Activated CD8-positive, alpha-beta T cell treated with anti-CD3 and anti-CD28 coated beads for 36 hours (primary cell): ENCODE measurements at places on chromosomes 3 and 15.

DNA sequence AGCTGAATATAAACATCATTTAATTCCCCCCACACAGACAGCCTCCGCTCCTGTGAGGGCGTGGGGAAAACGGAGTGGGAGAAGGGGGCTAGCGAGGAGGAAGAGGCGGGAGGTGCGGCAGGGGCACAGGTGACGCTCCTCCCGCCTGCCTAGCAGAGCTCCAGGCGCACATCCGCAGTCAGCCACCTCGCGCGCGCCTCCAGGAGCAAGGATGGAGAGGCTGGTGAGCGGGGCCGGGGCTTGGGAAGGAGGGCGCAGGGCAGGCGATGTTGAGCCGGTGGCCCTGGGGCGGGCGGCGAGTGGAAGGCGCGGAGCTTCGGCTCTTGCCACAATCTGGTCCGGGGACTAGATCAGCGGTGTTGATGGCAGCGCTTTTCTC, at the start of gene CD200:
TSS of gene CD200 (plus strand) at position 155 of the 379 bp plus-strand sequence. CDS start at position 212, 57 bp downstream.
- peak within 1 kb of the TSS; percentile 90 for H3K4me3 ChIP-seq
- H3K27me3 ChIP-seq: no peaks in the 10 kb centered on the region
- H3K27ac ChIP-seq: peak within 1 kb of the TSS; percentile 93
- H3K36me3 ChIP-seq: peaks cover 23% of the 10 kb centered on the region

GRCh38 chr3:159187706-159188105, 385.9 kb downstream of the MFSD1 start:
- no peak for DNase-seq
- H3K27me3 ChIP-seq: no peaks in the 10 kb centered on the region
- H3K36me3 ChIP-seq: no peaks in the 10 kb centered on the region

DNA sequence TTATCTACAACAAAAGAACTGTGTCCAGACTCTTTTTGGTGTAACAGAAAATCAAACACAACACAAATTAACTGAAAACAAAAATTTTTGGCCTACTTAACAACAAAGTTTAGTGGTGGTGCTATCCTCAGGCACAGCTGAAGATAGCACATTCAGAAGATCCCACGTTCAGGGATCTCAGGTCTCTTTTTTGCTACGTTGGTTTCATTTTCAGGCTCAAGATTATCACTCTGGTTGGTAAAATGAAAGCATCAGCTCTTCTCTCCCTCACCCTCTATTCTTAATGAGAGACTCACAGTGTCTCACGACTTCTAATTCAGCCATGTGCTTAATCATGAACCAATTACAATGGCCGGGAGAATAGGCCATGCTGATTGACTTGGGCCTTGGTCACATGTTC, 146.9 kb upstream of the PTPRG start:
- no peak overlapping the region for H3K27ac ChIP-seq
- no peaks in the 10 kb centered on the region for H3K4me1 ChIP-seq
- no peak overlapping the region for H3K4me3 ChIP-seq
- no peak for DNase-seq
- H3K36me3 ChIP-seq: no peaks in the 10 kb centered on the region
- peaks cover 4% of the 10 kb centered on the region for H3K27me3 ChIP-seq

GRCh38 chr3:168002786-168003368, 92.8 kb downstream of the GOLIM4 start:
- H3K4me3 ChIP-seq: no peak overlapping the region
- no peaks in the 10 kb centered on the region for H3K4me1 ChIP-seq
- no peaks in the 10 kb centered on the region for H3K27me3 ChIP-seq
- no peaks in the 10 kb centered on the region for H3K36me3 ChIP-seq

DNA sequence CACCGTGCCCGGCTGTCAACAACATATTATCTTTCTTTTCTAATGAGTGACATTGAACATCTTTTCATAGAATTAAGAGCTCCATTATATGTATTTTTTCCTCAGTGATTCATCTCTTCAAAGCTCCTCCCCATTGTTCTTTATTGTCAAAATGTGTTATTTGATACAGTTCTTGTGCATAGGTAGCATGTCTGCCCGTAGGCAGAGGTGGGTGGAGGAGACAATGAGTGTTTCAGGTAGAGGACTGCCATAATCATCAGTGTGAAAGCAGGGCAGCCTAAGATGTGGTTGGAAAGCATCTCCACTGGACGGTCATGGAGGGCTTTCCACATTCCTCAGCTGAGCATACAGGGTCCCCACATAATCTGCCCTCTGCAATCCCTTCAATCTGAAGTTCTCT, 452.0 kb upstream of the MCTP2 start:
- H3K27ac ChIP-seq: no peak overlapping the region
- no peaks in the 10 kb centered on the region for H3K4me1 ChIP-seq
- DNase-seq: no peak
- no peaks in the 10 kb centered on the region for H3K27me3 ChIP-seq
- H3K4me3 ChIP-seq: no peak overlapping the region
- no peaks in the 10 kb centered on the region for H3K36me3 ChIP-seq
